ENCODE measurements at places on chromosomes 5 and 9. TPM values are rescaled to one million over a fixed set of nuclear protein-coding genes. Genes with fewer than 3 reads are reported as not detected.

The WWC1 gene
- 1.5 TPM for total RNA-seq

The GM2A gene
- 18.0 TPM for total RNA-seq

The ROPN1L gene
- not detected for total RNA-seq

The HACD4 gene
- 5.3 TPM for total RNA-seq

The GLDC gene
- 0.68 TPM for total RNA-seq

The SPINK1 gene
- total RNA-seq: not detected

GRCh38 chr5:142322747-142323479 is 1.9 kb downstream of the SPRY4 start:
- peaks cover 49% of the 10 kb centered on the region for H3K4me1 ChIP-seq
- H3K36me3 ChIP-seq: no peaks in the 10 kb centered on the region
- H3K27me3 ChIP-seq: peaks cover 79% of the 10 kb centered on the region
- peak overlapping the region; percentile 13 for H3K4me3 ChIP-seq

DNA sequence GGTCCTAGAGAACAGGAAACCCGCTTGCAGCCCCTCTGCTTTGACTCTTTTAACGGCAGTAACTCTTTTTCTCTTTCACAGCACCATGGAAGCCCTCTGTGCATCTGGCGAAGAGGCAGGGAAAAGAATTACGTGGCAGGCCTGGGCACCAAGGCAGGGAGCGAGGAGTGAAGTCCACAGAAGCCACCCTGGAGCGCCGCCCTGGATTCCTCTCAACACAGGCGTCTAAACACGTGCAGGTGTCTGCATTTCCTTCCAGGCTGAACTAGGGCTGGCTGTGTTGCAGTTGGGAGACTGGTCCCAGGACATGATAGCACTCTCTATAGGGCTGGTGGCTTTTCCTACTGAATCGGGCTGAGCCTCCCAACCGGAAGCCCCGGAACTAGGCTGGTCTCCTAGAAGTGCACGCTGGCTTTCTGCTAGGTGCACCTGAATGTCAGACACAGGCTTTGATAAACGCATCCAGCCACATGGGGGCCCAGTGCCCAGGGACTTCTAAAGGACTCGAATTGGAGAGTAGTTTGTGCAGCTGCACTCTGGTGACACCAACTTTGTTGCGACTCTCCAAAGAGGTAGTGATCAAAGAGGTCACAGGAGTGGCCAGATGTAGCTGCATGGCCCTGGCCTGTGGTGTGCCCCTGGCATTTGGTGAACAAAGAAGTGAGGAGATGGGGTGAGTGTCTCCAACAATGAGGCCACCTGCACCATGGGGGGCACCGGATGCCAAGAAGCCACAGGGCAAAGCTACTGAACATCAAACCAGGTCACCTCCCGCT is 54.5 kb downstream of the AK8 start:
- H3K27me3 ChIP-seq: peaks cover 33% of the 10 kb centered on the region
- no peaks in the 10 kb centered on the region for H3K36me3 ChIP-seq
- no peak overlapping the region for H3K27ac ChIP-seq
- DNase-seq: no peak

GRCh38 chr5:25241981-25242380 is 597.2 kb upstream of the CDH10 start:
- H3K27me3 ChIP-seq: no peaks in the 10 kb centered on the region
- no peaks in the 10 kb centered on the region for H3K4me1 ChIP-seq
- DNase-seq: no peak
- no peaks in the 10 kb centered on the region for H3K36me3 ChIP-seq

GRCh38 chr5:158380661-158381060 is 521.7 kb upstream of the CLINT1 start:
- peaks cover 10% of the 10 kb centered on the region for H3K4me1 ChIP-seq
- no peak overlapping the region for H3K4me3 ChIP-seq
- H3K27ac ChIP-seq: no peak overlapping the region
- no peak for DNase-seq
- no peaks in the 10 kb centered on the region for H3K27me3 ChIP-seq

- peaks cover 3% of the 10 kb centered on the region for H3K27me3 ChIP-seq
- H3K36me3 ChIP-seq: no peaks in the 10 kb centered on the region
Observed at GRCh38 chr5:149586708-149587318, 5.5 kb downstream of the ARHGEF37 start.

- no peaks in the 10 kb centered on the region for H3K27me3 ChIP-seq
- no peaks in the 10 kb centered on the region for H3K36me3 ChIP-seq
- H3K27ac ChIP-seq: no peak overlapping the region
- DNase-seq: no peak
- H3K4me3 ChIP-seq: no peak overlapping the region
- no peaks in the 10 kb centered on the region for H3K4me1 ChIP-seq
Observed at GRCh38 chr5:135718151-135718550, 116.3 kb upstream of the SLC25A48 start.

- H3K4me3 ChIP-seq: no peak overlapping the region
- H3K27me3 ChIP-seq: no peaks in the 10 kb centered on the region
- no peaks in the 10 kb centered on the region for H3K4me1 ChIP-seq
Observed at GRCh38 chr5:80928073-80928472, 32.1 kb upstream of the RASGRF2 start.

GRCh38 chr5:178450121-178451028 is 139.8 kb downstream of the COL23A1 start:
- H3K27ac ChIP-seq: no peak overlapping the region
- DNase-seq: no peak
- H3K27me3 ChIP-seq: peaks cover 4% of the 10 kb centered on the region
- H3K4me1 ChIP-seq: no peaks in the 10 kb centered on the region

DNA sequence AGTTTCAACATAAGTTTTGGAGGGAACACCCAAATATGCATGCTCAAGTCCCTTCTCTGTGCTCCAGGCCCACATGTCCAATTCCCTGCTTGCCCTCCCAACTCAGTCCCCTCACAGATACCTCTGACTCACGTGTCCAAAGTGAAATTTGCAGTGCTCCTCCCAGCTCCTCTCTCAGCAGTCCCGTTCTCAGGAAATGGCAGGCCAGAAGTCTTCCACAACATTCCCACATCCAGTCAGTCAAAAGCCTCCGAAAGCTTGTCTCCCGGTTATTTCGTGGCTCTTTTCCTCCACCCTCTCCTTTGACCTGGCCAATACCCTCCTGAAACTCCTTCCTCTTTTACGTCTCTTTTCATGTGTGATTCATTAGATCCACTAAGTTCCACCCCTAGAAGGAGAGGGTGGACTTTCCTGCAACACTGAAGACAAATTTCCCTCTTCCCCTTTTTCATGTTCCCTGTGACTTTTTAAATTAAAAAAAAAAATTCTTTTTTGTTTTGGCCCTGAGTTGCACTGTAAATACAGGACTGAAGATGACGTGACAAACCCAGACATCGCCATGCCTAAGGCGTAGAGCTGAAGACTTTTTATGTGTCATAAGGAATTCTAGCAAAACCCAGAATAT is 12.8 kb upstream of the MGAT1 start:
- H3K4me1 ChIP-seq: peaks cover 53% of the 10 kb centered on the region
- DNase-seq: no peak
- no peak overlapping the region for H3K4me3 ChIP-seq
- H3K36me3 ChIP-seq: no peaks in the 10 kb centered on the region
- no peaks in the 10 kb centered on the region for H3K27me3 ChIP-seq

- H3K27me3 ChIP-seq: no peaks in the 10 kb centered on the region
- H3K4me3 ChIP-seq: no peak overlapping the region
- no peak overlapping the region for H3K27ac ChIP-seq
- DNase-seq: no peak
Observed at GRCh38 chr9:25396828-25397227, 281.4 kb downstream of the TUSC1 start.

DNA sequence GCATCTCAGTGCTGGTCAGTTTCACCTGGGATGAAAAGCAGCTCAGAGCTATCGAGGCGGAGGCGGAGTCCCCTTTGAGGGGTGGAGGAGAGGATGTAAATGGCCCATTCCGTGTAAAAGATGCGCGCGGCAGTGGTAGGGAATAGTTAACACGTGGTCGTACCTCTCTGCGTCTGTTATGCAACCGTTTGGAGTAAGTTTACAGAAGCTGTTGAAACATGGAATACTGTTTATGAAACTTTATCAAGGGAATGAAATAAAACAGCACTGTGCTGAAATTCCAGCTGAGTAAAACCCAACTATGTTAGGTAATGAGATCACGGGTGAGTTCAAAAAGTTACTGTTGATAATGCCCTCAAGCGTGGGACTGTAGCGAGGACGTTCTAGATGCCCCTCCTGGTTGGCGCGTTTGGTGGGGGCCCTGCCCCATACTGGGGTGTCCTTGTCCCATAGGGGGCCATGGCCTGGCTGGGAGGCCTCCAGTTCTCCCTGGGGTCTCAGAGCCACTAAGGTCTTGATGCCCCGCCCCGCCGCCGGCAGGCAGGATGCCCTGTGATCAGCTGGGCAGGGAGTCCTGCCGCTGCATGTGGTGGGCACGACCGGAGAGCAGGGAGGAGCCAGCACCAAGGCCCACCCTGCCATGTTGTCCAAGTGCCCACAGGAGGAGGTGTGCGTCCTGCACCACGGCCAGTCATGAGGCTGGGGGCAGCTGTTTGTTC is 90.9 kb downstream of the COL5A1 start:
- no peaks in the 10 kb centered on the region for H3K4me1 ChIP-seq
- H3K27ac ChIP-seq: no peak overlapping the region
- DNase-seq: no peak
- H3K27me3 ChIP-seq: no peaks in the 10 kb centered on the region
- no peaks in the 10 kb centered on the region for H3K36me3 ChIP-seq
- H3K4me3 ChIP-seq: no peak overlapping the region

DNA sequence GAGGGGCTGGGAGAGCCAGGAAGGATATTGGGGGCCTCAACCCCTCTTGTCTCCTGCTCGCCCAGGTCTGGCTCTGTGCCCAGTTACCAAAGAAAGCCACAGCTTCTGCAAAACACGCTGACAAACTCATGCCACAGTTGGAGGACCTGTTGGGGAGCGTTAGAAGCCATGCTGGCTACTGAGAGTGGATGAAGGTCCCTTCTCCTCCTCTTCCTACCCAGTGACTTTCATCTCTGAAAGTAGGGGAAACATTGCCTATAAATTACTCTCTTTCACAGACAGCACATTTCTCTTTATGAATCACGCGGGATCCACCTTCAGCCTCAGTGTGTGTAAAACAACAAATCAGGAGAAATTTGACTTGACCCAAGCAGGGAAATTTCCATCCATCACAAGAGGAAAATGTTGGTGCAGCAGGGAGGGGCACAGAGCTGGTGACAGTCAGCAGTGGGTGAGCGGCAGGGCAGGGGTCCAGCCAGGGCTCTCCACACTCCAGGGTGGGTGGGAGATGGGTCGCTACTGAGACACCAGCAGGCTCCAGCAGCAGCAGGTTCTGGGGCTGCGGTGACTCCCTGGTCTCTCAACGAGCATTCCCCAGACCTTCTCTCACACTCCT is 181.9 kb downstream of the FGF18 start:
- peaks cover under 1% of the 10 kb centered on the region for H3K36me3 ChIP-seq
- peaks cover 15% of the 10 kb centered on the region for H3K27me3 ChIP-seq
- H3K4me3 ChIP-seq: no peak overlapping the region
- DNase-seq: peak; percentile 41
- H3K27ac ChIP-seq: peak overlapping the region; percentile 66

DNA sequence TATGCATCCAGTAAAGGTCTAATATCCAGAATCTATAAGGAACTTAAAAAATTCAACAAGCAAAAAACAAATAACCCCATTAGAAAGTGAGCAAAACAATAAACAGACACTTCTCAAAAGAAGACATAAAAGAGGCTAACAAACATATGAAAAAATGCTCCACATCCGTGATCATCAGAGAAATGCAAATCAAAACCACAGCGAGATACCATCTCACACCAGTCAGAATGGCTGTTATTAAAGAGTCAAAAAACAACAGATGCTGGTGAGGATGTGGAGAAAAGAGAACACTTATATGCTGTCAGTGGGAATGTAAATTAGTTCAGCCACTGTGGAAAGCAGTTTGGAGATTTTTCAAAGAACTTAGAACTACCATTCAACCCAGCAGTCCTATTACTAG is 86.1 kb downstream of the WWC1 start:
- no peaks in the 10 kb centered on the region for H3K36me3 ChIP-seq
- no peaks in the 10 kb centered on the region for H3K4me1 ChIP-seq
- no peak for DNase-seq
- H3K27ac ChIP-seq: no peak overlapping the region
- H3K4me3 ChIP-seq: no peak overlapping the region
